Activated naive CD8-positive, alpha-beta T cell treated with anti-CD3 and anti-CD28 coated beads, Interleukin-2, amount 10 ng/mL, durations not matched to agents 7 days and 5 days (primary cell): ENCODE measurements at places on chromosomes 4 and X.

DNA sequence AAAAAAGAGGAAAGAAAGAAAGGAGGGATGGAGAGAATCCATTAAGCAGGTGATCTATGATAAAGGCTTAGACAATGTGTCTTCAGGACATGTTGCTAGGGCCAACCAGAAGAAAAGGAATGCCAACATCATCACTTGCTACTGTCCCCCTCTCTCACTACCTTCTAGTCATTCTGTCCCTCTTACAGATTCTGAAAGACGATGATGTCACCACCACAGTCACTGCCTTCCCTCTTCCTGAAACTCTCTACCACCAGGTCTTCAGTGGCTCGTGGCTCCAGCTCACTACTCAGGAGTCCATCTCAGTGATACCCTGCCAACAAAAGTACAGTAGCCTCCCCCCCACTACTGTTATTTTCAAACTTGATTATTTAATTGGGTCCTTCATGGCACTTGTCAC lies 64.0 kb downstream of the KCNIP4 start:
- no peak overlapping the region for H3K4me3 ChIP-seq
- DNase-seq = no peak
- no peak overlapping the region for H3K27ac ChIP-seq
- no peaks in the 10 kb centered on the region for H3K36me3 ChIP-seq
- H3K4me1 ChIP-seq = no peaks in the 10 kb centered on the region
- H3K27me3 ChIP-seq = no peaks in the 10 kb centered on the region

GRCh38 chr4:6749340-6750171 lies 33.0 kb upstream of the KIAA0232 start:
- no peaks in the 10 kb centered on the region for H3K27me3 ChIP-seq
- no peak for DNase-seq
- H3K36me3 ChIP-seq = no peaks in the 10 kb centered on the region
- H3K4me1 ChIP-seq = peaks cover 9% of the 10 kb centered on the region
- no peak overlapping the region for H3K27ac ChIP-seq

GRCh38 chr4:154497889-154498288 lies 6.3 kb upstream of the DCHS2 start:
- H3K36me3 ChIP-seq = no peaks in the 10 kb centered on the region
- peaks cover 42% of the 10 kb centered on the region for H3K27me3 ChIP-seq
- H3K4me3 ChIP-seq = no peak overlapping the region
- no peaks in the 10 kb centered on the region for H3K4me1 ChIP-seq
- no peak for DNase-seq

DNA sequence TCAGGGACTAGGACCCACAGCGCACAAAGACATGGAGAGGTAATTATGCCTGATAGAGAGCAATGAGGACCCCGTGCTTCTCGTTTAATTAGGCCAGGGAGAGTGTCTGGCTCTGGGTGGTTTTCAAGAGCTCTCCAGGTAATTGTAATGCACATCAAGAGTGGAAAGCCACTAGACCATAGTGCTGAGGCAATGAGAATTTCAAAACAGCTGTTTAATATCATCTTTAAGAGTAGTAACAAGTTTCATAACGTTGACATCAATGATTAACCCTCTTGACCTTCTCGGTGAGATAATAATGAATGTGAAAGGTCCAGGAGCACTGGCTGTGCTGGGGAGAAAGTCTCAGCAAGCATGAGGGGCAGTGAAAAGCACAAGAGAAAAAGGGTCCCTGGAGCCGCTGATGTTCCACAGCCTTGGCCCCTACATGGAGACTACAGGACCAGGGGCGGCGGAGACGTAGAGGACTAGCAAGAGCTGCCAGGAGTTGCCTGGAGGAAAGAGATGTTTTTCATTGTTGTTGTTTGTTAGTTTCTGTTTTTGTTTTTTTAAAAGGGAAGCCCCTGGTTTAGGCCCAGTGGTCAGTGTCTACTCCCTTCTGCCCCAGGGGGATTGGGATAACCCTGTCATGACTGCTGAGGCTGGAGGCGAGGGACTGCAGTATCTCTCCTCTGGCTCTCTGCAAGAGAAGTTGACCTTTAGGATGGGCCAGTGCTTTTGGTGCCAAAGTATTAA lies 14.8 kb upstream of the CXCR3 start:
- H3K36me3 ChIP-seq = no peaks in the 10 kb centered on the region
- H3K4me1 ChIP-seq = peaks cover 23% of the 10 kb centered on the region
- H3K27ac ChIP-seq = no peak overlapping the region
- DNase-seq = no peak

GRCh38 chr4:97558204-97558778 lies 585.0 kb downstream of the STPG2 start:
- no peaks in the 10 kb centered on the region for H3K27me3 ChIP-seq
- no peaks in the 10 kb centered on the region for H3K36me3 ChIP-seq
- DNase-seq = no peak
